ENCODE measurements at places on chromosomes 12 and 14.

DNA sequence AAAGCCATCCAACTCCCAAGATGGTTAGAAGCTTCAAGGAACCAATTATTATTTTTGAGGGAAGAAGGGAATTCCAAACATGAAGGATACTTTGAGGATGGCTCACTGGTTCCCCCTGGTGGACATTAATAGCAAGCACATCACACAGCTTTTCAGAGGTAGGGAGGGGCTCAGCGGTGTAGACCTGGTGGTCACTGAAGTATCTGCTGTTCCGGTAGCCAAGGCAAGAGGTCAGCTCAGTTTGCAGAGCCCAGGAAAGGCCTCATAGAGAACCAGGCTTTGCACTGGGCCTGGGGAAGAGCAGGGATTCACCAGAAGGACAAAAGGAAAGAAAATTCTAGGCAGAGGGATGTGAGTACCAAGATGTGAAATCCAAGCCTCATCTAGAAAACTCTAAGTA is 118.7 kb downstream of the KSR2 start:
- peak; percentile 43 for DNase-seq

GRCh38 chr14:34107441-34107840 is 156.6 kb upstream of the EGLN3 start:
- no peak for DNase-seq

GRCh38 chr14:58362798-58363412 is 32.8 kb upstream of the TOMM20L start:
- DNase-seq: peak; percentile 7

- no peak for DNase-seq
Observed at GRCh38 chr12:66775871-66776270, 97.0 kb upstream of the GRIP1 start.

GRCh38 chr14:69464829-69465228 is 19.7 kb upstream of the PLEKHD1 start:
- DNase-seq: no peak

- no peak for DNase-seq
Observed at GRCh38 chr14:60975551-60975950, 5.3 kb downstream of the TRMT5 start.

All from NCI-H2081 (cell line).